ENCODE measurements at places on chromosomes 3 and 15.

- no peak for DNase-seq
Measured at GRCh38 chr3:14425581-14426304, 23.3 kb downstream of the SLC6A6 start.

DNA sequence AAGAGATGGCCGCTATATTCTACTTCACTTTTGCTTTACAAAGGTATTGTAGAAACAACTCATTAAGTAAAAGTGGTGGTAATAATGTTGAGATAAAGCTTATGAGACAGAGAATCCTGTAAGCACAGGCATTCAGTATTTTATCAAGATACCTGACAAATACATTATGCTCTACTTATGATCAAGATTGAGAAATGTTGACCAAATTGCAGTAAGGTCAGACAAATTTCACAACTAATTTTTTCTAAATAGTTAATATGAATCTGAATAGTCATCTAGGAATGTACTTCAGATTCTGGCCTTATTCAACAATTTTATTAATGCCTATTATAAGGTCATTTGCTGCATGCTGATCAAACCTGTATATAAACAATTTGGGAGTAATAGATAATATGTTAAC, 95.1 kb upstream of the MBNL1 start:
- no peak for DNase-seq

GRCh38 chr3:157534725-157535161, 31.5 kb upstream of the VEPH1 start:
- no peak for DNase-seq

DNA sequence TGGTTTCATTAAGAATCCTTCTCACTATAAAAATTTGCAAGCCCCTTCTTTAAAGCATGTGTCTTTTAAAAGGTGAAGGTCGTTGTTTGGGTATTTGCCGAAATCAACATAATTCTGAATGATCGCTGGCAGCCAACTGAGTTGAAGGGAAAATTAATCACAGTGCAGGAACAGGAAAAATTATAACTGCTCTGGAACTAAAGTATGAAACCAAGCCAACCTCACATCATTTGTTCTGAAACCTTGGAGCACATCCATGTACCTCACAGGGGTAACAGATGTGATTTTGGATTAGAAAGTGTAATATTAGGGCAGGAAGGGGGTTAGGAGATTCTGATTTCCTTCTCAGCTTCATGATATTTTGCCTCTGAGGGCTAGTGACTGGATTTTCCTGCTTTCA, 52.2 kb upstream of the PTX3 start:
- DNase-seq = no peak

GRCh38 chr3:33989229-33989628, 190.8 kb downstream of the PDCD6IP start:
- DNase-seq = no peak

DNA sequence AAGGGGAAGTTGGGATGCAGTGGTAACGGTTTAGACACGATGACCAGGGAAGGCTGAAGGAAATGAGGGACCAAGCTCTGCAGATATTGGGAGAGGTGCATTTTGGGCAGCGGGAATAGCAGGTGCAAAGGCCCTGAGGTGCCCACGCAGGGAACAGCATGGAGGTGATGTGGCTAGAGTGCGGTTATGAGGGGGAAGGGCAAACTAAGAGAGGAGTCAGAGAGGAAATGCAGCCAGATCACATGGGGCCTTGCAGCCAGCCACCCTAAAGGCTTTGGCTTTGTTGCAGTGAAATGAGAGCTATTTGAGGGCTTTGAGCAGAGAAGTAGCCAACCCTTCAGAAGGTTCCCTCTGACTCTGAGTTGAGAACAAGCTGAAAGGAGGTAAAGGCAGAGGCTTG, 2.6 kb downstream of the SPATA12 start:
- no peak for DNase-seq

DNA sequence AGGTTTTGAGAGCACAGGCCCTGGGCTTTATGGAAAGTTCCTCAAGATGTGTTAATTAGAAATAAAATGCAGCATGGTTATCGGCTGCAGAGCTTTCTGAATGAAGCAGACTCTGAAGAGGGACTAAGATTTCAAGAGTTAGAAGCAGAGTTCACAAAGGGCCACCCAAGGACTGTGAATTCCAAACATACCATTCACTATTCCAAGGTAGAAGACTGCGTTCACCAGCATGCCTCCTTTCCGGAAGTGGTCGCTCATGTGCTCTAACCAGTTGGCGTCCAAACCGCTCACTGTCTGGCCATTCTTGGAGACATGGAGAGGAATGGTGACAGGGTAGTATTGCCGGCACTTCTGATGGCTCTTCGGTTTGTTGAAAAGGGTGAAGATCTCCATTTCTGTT, 104.9 kb downstream of the OXNAD1 start:
- no peak for DNase-seq

GRCh38 chr3:37475435-37475834, 301.1 kb upstream of the LRRFIP2 start:
- DNase-seq = no peak

GRCh38 chr3:109028753-109029152, 75.1 kb upstream of the GUCA1C start:
- no peak for DNase-seq

GRCh38 chr3:33046521-33046920, 50.4 kb downstream of the GLB1 start:
- no peak for DNase-seq

DNA sequence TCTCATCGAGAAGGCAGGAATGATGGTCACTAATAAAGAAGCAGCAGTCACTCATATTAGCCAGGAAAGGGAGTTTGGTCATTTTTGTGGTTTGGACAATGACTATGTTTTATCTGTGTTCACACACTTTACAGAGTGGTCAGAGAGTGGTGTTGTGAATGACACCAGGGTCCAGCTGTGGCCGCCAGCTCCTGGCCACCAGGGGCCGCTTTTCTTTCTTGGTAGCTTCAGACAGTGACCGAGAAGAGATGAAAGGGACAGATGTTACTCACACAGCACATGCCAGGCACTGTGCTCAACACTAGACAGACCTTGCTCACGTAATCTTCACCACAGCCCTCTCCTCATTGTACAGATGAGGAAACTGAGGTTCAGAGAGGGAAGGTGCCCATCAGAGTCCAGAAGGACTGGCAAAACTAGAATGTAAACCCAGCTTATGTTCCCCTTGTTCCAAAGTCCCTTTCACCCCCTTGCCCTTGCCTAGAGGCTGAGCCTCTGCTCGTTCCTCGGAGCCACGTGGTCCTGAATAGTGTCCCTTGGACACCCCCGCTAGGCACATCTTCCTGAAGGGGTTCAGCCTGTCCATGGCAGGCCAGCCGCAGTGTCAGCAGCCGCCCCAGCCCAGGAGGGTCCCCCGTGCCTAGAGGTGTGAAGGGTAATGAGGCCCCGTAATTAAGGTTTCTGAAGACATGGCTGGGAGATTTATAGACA, 55.6 kb downstream of the CYP11A1 start:
- DNase-seq = no peak

GRCh38 chr3:127538569-127538968, 52.0 kb downstream of the TPRA1 start:
- DNase-seq = no peak

- no peak for DNase-seq
Measured at GRCh38 chr3:135927155-135927554, 38.4 kb upstream of the PPP2R3A start.

DNA sequence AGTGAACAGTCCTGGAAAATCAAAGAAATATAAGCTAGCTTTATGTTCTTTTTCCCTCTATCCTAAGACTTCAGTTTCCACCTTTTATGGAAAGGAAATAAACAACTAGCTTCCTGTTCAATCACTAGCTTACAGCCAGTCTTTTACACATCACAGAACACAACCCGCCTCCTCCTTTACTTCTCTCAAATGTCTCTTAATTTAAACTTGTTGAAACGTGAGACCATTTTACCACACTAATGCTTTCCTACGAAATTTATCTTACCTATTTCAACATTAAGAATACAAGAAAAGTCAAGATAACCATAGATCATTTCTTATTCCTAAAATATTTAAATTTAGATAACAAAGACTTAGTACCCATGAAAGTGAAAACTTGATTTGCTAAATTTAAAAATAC, 6.2 kb downstream of the PRTG start:
- no peak for DNase-seq

GRCh38 chr15:33360886-33361285, 50.1 kb downstream of the RYR3 start:
- no peak for DNase-seq

DNA sequence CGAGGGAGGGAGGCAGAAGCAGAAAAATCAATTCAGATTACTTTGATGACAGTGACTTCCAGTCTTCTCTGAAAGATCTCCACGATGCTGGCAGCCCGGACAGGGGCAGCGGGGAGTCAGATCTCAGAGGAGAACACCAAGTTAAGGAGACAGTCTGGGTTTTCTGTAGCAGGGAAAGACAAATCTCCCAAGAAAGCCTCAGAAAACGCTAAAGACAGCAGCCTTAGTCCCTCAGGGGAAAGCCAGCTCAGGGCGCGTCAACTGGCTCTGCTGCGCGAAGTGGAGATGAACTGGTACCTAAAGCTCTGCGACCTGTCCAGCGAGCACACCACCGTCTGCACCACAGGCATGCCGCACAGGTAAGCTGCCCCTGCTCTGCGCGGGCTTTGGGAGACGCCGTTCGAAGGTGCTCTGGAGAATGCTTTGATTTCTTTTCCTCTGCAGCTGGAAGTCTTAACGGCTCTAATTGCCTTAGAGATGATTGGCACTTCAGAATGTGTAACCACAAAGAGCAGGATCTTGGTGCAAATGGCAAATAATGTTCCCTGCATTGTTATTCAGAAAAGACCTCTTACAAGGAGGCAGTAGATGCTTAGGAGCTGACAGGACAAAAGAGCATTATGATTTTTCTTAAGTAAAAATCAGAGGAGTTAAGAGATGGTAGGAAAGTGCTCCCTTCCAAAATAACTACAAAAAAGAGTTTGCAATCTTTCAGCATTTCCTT, at the start of gene KCNAB1:
Gene KCNAB1, plus strand, starts transcription at position 51 of the 724 bp plus-strand sequence.
- no peak for DNase-seq

GRCh38 chr3:16305111-16305541, 40.1 kb downstream of the OXNAD1 start:
- no peak for DNase-seq
